Activated CD4-positive, CD25-positive, alpha-beta regulatory T cell treated with anti-CD3 and anti-CD28 coated beads, Interleukin-2, amount 50 U/mL, for 16 hours (primary cell): ENCODE measurements at places on chromosomes 2 and 18.

DNA sequence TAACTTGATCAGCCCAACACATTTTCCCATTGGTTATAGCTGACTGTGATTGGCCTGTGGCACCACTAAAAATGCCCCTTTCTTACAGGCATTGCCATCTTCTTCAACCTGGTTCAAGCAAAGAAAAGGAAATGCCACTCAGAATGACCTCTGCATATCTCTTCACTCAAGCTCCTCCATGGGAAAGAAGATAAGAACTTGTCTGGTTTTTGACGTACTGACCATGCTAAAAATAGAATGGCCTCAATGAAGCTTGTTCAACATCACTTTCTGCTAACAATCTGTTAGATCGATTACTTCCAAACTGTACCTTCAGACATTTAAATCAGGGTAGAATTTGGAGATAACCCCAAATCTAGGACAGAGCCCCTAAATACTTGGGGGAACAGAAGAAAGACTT is 109.5 kb downstream of the CABYR start:
- DNase-seq: no peak

DNA sequence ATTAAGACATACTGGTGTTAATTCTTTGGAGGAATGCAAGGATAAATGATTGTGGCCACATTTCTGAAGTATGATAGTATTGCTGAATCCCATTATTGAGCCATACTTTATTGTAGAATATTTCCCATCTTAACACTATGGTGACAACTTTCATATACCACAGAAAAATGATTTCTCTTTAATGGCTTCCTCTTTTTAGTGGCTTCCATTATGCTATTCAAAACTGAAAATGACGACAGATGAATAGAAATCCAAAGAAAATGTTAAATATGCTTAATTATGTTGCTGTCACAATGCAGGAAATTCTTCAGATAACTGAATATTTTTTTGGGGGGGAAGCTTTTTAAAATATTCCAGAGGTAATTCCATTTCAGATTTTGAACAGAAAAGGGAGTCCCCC is 88.9 kb upstream of the TMEM200C start:
- no peak for DNase-seq

GRCh38 chr18:13145636-13146190 is 72.8 kb upstream of the LDLRAD4 start:
- no peak for DNase-seq

- no peak for DNase-seq
These were observed 8.4 kb downstream of the TMEM247 start for GRCh38 chr2:46487667-46488335.

- no peak for DNase-seq
These were observed 166.0 kb upstream of the DSEL start for GRCh38 chr18:67682516-67682915.

- DNase-seq: no peak
These were observed 31.9 kb downstream of the PPP4R3B start for GRCh38 chr2:55585451-55586080.

DNA sequence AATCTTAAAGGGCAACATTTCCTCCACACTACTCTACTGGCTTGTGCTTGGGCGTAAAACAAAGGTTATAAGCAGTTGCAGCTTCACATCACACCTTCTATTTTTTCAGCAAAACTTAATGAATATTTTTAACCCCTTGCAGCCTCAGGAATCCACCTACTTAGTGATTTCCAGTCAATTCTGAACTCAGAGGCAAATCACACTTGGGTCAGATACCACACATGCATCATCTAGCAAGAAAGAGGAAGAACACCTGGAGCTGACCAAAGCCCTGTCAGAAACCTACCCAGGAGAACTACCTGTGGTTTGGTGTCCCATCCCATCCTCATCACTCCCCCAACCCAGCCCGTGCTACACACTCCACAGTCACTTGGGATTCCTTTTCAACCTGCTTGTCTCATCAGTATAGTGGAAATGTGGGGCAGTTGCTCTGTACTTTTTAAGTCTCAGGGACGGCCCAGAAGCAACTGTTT is 25.5 kb downstream of the PIAS2 start:
- no peak for DNase-seq

GRCh38 chr2:219684721-219685689 is 57.6 kb downstream of the SLC4A3 start:
- no peak for DNase-seq

DNA sequence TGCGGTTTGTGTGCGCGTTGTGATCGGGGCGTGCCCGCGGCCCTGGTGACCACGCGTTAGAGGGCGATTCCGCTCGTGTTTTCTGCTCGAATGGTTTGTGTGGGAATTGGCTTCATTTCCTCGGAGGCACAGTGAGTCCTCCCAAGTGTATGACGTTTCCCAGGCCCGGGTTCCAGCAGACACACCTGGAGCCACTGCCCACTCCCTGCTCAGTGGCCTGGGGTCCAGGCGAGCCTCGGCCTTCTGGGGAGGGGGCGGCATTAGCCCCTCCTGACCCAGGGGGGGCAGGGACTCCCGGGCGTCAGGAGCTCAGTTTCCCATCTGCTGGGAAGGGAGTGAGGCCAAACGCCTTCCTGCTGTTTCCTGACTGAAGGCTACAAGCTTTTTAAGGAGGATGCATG is 92.1 kb downstream of the NFATC1 start:
- DNase-seq: no peak

- no peak for DNase-seq
These were observed 201.6 kb downstream of the SETBP1 start for GRCh38 chr18:44882163-44882868.

GRCh38 chr18:63832470-63832869 is 55.0 kb upstream of the SERPINB2 start:
- DNase-seq: no peak

GRCh38 chr2:226726546-226726945 is 73.1 kb downstream of the IRS1 start:
- DNase-seq: no peak

- no peak for DNase-seq
These were observed 227.5 kb upstream of the FOSL2 start for GRCh38 chr2:28165087-28165635.

GRCh38 chr2:75500633-75501032 is 60.1 kb downstream of the EVA1A start:
- no peak for DNase-seq

DNA sequence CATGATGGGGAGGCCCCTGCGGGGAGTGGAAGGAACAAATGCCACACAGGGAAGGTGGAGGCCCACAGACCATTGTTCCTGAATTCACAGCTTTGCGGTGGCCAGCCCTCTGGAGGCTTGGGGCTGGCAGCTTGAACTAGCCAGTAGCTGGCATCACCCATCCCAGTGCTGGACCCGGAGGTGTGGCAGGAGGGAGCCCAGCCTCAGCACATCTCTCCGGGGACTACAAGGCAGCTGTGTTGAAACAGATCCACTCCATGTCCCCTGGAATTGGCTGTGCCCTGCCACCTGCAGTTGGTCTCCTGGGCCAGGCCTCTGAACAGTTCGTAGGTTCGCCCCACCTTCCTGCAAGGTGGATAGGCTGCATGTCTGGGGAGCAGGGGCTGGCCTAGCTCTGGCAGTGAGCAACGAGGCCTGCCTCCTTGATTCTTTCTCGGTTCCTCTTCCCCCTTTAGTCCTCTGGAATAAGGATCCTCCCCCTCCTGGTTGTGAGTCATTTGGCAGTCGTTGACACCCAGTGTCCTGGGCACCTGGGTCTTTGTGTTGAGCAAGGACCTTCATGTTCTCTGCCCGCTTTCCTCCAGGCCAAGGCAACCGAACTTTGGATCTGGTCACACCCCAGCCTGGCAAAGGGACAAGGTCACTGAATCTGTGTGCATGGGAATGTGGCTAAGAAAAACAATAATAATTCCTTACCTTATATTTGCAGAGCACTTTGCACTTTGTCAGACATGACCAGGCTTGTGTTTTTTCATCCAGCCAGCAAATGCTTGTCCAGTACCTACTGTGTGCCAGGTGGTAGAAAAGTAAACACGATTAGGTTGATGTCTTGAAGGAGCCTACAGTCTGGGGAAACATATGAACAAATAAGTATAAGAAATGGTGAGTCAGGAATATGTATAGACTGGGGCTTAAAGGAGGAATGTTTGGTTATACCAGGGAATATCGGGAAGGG is 55.0 kb upstream of the MCFD2 start:
- DNase-seq: no peak

DNA sequence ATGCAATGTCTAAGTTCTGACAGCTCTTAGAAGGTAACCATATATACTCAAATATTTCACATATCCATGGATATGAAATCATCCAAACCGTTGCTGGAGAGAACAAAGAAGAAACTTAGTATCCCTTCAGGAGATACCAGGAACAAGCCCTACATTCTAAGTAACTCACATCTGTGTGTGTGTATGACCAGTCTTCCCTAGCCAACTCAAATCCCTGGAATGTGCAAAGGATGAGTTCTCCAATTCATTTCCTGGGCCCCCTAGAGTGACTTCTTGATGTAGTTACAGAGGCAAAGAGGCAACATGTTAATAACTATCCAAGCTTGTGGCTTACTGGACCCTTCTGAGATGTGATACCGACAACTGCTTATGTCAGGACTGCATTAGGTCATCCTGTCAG is 20.1 kb downstream of the TPGS2 start:
- no peak for DNase-seq

DNA sequence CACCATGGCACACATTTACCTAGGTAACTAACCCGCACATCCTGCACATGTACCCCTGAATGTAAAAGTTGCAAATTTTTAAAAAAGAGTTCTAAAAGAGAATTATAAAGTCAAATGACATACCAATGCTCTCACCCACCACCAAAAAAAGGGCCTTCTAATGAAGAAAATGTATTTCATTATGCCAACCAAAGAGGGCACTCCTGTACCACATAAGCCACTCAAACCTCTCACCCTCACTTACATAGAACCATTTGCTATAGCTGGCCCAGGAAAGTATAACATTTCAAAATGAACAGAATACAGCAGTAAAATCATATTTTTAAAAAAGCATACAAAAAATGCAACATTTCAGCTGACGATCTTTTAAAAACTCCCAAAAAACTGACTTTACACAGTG is 241.5 kb upstream of the PKDCC start:
- no peak for DNase-seq

DNA sequence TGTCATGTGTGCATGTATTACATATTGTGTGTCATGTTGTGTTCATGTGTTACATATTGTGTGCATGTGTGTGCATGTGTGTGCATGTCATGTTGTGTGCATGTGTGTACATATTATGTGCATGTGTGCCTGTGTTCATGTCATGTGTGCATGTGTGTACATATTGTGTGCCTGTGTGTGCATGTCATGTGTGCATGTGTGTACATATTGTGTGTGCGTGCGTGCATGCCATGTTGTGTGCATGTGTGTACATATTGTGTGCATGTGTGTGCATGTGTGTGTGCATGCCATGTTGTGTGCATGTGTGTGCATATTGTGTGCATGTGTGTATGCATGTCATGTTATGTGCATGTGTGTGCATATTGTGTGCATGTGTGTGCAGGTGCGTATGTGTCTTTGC is 267.1 kb downstream of the EIPR1 start:
- DNase-seq: no peak

DNA sequence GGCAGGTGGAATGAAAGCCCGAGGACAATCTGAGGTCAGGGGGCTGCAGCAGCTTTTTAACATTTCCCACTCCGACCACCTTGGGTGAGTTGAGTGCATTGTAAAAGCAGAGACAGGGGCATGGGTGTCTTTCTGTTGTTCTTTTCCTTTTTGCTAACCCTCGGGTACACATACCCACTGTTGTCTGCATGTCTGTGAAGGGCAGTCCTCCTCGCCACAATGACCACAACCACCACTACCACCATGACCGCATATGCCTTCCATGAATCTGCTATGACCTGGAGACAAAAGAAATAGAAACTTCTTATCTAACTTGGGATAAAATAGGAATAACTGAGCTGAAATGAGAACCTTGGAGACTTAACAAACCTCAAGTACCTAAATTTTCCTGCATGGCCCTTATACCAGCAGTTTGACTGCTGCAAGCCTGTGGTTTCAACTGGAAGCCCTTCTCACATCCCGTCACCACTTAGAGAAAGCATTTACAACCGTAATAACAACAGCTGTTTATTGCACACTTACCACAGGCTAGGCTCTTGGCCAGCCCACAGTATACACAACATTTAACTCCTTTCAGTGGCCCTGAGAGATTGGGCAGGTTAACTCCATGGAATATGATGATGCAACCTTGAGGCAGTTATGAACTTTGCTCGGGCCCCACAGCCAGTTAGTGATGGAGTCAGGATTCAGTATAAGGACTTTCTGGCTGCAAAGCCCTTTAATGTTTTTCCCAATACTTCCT is 80.3 kb downstream of the GYPC start:
- no peak for DNase-seq

GRCh38 chr2:48328159-48328809 is 201.7 kb upstream of the STON1 start:
- no peak for DNase-seq

- no peak for DNase-seq
These were observed 543.6 kb upstream of the NRP2 start for GRCh38 chr2:205138735-205139134.

GRCh38 chr2:5022061-5022460 is 670.1 kb upstream of the SOX11 start:
- no peak for DNase-seq

- DNase-seq: no peak
These were observed 65.2 kb upstream of the CCDC195 start for GRCh38 chr2:224781400-224781799.

DNA sequence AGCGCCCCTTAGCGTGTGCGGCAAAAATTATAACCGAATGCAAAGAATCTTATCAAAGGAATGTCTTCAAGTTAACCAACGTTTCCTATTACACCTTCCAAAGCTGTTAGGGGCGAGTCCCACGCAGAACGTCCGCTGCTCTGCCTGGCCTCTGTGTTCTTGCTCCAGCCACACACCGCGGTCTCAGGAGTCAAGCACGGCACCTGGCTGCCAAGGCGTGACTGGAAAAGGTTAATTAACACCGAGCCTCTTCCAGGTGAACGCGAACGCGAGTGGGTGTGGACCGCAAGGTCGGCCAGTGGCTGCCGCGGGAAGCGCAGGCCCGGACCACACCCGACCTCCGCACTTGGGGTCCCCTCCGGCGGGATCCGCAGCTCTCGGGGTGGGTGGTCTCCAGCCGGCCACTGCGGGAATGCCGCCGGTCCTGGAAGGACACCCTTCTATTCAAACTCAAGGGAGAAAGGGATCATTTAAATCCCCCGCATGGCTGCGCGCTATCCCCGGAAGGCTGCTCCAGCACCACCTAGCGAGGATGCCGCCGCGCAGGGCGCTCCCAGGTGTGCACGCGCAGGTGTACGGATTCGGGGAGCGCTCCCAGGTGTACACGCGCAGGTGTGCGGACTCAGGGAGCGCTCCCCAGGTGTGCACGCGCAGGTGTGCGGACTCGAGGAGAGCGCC is 830 bp downstream of the CYB5A start:
- DNase-seq: no peak

- no peak for DNase-seq
These were observed 8.1 kb downstream of the METTL21A start for GRCh38 chr2:207617011-207617671.
